Smooth muscle cell of the pulmonary artery (primary cell): ENCODE measurements at places on chromosomes 12 and 14. TPM values are rescaled to one million over a fixed set of nuclear protein-coding genes. Genes with fewer than 3 reads are reported as not detected.

Gene CLEC1B
- not detected in 2 replicates for total RNA-seq

Gene KIF5A
- total RNA-seq: 0.98 and 2.1 TPM in 2 replicates

Gene SMOC1
- 0.26 and 12.9 TPM in 2 replicates for total RNA-seq

Gene GYS2
- total RNA-seq: 0.03 TPM in 1 of 2 replicates, not detected in the other

Gene INSM2
- not detected in 2 replicates for total RNA-seq

Gene TUNAR
- not detected in 2 replicates for total RNA-seq

Gene NID2
- total RNA-seq: 183 and 734 TPM in 2 replicates

Gene ZC2HC1C
- 0.69 and 0.85 TPM in 2 replicates for total RNA-seq

Gene SLC22A17
- total RNA-seq: 31.1 and 46.3 TPM in 2 replicates

Gene SAMD4A
- total RNA-seq: 29.7 and 30.0 TPM in 2 replicates

Gene E2F7
- 16.7 and 56.5 TPM in 2 replicates for total RNA-seq

Gene HPD
- 0.46 and 1.4 TPM in 2 replicates for total RNA-seq

Gene PIWIL1
- not detected in 2 replicates for total RNA-seq

Gene UBE3B
- total RNA-seq: 62.2 and 65.1 TPM in 2 replicates

Gene C1S
- 339 and 458 TPM in 2 replicates for total RNA-seq

Gene PUS7L
- total RNA-seq: 18.8 and 21.0 TPM in 2 replicates

Gene KCNMB4
- 1.3 and 1.6 TPM in 2 replicates for total RNA-seq

Gene ALDH1L2
- total RNA-seq: 58.2 and 63.5 TPM in 2 replicates

Gene FLVCR2
- total RNA-seq: 0.69 and 3.1 TPM in 2 replicates

Gene OR4E2
- total RNA-seq: not detected in 2 replicates

Gene RBP5
- total RNA-seq: not detected in 2 replicates

Gene ACVRL1
- total RNA-seq: 6.2 and 31.9 TPM in 2 replicates

Gene TAS2R7
- total RNA-seq: not detected in 2 replicates

Gene CCDC177
- not detected in 2 replicates for total RNA-seq

Gene FKBP11
- 36.6 and 45.0 TPM in 2 replicates for total RNA-seq

Gene PTCSC3
- total RNA-seq: not detected in 2 replicates

Gene GLS2
- 0.13 and 0.20 TPM in 2 replicates for total RNA-seq

Gene AKAP5
- total RNA-seq: 0.20 and 0.56 TPM in 2 replicates

Gene SCYL2
- total RNA-seq: 32.1 and 36.2 TPM in 2 replicates

Gene INHBC
- total RNA-seq: not detected in 2 replicates

Gene KCNJ8
- total RNA-seq: 9.1 and 16.6 TPM in 2 replicates

Gene CCDC38
- not detected in 2 replicates for total RNA-seq

Gene NAV3
- 94.9 and 132 TPM in 2 replicates for total RNA-seq

Gene KRT6C
- total RNA-seq: 0.07 TPM in 1 of 2 replicates, not detected in the other

Gene ANO4
- 0.26 and 1.2 TPM in 2 replicates for total RNA-seq

Gene RPGRIP1
- not detected in 2 replicates for total RNA-seq

Gene CORO1C
- 269 and 290 TPM in 2 replicates for total RNA-seq

Gene AICDA
- not detected in 2 replicates for total RNA-seq

Gene ULK1
- 20.0 and 21.0 TPM in 2 replicates for total RNA-seq

Gene AMDHD1
- 0.07 and 0.13 TPM in 2 replicates for total RNA-seq

Gene EID3
- total RNA-seq: 8.9 and 14.2 TPM in 2 replicates

Gene PPP4R4
- total RNA-seq: 0.33 and 1.4 TPM in 2 replicates
